Stromal cell of bone marrow (primary cell): ENCODE measurements at places on chromosomes 6 and 20.
A peak's percentile ranks its signal among the peaks of the same experiment; 100 is the strongest.

DNA sequence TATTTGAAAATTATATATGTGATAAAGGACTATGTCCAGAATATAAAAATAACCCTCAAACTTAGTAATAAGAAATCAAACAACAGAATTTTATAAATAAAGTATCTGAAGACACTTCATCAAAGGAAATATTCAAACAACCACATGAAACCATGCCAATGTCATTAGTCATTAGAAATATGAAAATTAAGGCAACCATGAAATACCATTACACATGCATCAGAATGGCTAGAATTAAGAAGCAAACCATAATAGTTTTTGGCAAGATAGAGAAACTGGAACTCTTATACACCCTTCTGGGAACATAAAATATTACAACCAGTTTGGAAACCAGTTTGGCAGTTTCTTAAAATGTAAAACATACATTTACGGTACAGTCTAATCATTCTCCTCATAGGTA lies 137.2 kb upstream of the ADGRB3 start:
- DNase-seq: no peak

- no peak for DNase-seq
Observed at GRCh38 chr20:8964959-8965562, 103.8 kb upstream of the PLCB4 start.

DNA sequence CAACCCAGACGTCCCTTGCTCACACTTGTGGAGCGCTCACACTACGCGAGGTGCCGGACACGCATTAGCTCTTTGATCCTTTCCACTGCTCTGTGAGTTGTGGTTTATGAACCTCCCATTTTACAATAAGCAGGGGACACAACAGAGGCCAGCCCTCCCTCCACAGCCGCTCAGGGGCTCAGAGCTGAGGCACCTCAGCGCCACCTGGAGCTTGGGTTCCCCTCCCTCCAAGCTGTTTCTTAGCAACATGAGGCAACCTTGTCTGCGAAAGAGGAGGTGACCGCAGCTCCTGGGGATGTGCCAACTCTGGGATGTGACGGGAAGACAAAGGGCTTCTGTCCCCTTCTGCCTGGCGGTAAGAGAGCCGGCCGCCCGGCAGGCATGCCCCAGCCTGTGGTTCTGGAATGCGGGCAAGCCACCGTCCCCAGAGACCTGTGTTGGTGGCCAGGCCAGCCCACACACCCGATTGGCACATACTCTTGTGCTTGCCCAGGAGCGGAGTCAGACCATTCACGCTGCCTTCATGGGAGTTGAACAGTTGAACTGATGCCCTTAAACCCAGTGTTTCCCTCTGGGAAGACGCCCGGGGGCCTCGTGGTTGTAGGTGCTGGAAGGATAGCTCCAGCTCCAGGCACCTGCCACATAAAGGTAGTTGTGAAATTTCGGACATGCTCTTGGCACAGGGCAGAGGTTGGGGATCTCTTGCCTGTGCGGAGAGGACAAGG lies 44.5 kb downstream of the RBM38 start:
- no peak for DNase-seq

DNA sequence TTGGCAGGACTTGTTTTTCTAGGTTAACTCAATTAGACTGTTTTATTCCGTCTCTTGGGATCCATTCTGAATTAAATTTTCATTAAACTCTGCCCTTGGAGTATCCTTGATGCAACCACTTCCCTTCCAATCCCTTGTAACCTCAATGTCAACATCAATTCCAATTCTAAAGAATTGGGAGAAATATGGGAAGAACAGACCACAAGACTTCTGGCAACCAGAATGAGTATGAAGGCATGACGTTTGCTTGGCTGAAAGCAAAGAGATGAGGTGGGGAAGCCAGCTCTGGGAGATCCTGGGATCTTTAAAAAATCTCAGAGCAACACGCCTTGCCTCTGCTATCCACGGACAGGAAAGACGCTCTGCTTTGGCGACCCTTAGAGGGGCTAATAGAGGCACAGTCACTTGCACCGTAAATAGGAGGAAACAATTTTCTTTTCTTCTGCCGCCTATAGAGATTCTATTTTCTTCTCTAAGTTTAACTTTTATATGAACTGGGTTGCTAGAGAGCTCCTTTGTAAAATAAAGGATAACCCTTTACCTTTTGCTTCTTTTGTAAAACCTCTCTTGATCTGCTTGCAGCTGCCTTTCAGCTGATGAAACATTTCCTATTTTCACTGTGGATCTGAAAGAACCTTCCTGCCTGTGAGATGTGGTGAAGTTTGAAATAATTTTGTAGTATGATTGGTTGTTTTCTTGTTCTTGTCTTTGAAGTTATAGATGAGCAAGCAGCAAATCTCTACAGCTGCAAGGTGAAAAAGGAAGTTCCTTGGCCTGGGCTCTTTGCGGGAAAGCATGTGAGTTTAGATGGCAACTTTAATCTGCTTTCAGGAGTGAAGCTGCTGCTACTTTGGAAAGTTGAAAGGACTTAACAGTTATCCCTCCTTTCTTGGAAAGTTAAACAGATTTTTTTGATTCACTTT lies at the start of gene ASIP:
TSS of gene ASIP (plus strand) at position 731 of the 923 bp plus-strand sequence. CDS start 18,952 bp downstream, outside the sequence.
- DNase-seq: peak; percentile 72

DNA sequence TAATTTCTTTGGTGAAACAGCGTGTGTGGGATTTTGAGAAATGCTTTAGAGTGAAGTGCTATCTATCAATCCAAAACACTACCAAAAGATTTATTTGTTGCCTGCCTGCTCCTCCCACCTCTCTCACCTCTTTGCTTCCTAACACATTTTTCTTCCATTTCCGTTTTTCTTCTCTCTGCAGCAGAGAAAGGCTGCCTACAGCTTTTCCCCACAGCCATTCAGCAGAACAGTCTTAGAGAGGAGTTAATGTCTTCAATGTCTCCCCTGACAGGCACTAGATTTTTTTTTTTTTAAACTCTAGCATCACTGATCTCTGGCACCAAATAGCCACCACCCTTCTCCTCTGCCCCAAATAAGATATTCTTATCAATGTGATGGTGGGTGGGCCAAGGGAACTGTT lies 327.8 kb upstream of the MAN1A1 start:
- DNase-seq: no peak

GRCh38 chr6:223763-224162 lies 68.5 kb upstream of the DUSP22 start:
- no peak for DNase-seq

DNA sequence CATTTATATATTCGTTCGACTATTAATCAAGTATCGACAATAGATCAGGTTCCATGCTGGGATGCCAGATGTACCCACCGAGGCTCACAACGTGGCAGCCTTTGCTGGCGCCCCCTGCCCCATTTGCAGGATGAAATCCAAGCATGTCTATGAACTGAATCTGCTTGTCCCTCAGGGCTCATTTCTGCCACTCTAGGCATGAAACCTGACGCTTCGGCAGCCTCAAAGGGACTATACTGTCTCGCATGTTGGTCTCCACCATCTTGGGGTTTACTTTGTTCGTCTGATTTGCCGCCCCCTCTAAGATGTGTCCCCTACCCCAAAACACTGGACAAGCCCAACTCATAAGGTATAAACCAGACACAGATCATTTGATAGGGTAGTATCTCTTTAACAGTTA lies 36.7 kb downstream of the HUS1B start:
- DNase-seq: no peak

- DNase-seq: no peak
Observed at GRCh38 chr20:35621560-35621946, 5.9 kb downstream of the SPAG4 start.

DNA sequence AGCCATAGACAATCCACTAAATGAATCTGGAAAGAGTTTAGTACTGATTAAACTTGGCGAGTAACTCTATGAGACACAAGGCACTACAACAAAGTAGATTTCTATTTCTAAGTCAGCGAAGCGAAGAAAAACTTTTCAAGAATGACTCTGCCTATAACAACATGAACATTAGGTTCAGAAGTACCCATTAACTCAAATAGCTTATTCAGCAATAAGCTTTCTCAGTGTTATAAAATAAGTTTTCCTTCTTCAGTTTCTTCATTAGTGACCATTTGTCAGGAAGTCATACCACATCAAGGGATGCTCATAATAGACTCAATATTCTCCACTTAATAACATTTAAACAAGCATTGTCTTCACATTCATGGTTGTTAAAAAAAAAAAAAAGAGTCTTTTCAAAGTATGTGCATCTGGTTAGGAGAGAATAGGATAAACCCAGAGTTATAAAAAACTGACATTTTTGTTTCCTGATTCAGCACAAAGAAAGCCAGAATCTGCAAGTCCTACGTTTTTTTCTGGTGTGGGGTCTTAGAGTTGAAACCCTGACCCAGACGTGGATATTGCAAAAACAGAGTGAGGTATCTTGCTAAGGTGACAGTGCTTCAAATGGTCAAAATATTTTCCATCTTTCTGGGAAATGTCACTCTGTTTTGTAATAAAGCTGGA lies 148.2 kb upstream of the PREP start:
- no peak for DNase-seq

DNA sequence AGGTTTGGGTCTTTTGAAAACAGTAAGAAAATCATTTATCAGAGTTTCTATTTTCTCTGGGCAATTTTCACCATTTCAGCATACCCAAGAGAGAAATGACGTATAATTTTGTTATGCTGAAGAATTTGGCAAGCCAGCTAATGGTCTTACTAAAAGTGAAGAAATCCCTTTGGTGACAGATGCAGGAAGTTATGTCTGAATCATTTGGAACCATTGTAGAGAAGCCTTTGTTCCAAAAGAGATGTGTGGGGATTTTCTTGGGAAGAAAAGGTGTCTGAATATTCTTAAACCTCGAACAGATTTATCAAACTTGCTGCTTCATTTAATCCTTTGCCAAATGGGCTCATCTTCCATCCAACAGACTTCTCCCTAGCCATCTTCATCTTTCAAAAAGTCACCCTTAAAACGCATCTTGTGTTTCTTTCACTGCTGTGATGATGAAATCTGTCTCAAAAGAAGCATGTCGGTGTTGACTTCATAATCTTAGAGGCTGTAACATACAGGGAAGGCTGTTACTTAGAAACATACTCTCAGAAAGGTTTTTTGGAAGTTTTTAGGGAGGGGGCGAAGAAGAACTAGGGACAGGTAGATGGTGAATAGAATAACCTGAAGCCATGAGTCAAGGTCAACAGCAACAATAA lies 39.5 kb downstream of the CITED2 start:
- peak; percentile 95 for DNase-seq

DNA sequence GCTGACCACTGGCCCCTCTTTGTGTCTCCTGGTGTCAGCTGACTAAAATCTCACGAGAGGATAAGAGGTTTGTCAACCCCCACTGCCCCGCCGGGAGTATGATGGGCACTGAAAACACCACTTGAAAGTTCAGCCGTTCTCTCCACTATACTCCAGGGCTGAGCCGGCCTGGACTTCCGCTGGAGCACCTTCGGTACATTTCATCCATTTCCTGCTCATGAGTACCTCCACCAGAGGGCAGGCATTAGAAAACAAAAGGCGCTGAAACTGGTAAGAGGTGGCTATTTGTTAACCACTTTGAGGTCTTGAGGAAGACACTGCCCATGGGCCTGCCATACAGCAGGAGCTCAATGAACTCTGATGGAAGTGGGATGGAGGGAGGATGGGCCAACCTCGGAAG lies 17.9 kb upstream of the ANKRD60 start:
- no peak for DNase-seq

- DNase-seq: no peak
Observed at GRCh38 chr20:46977909-46978588, 83.4 kb downstream of the EYA2 start.

GRCh38 chr20:39851459-39851858 lies 837.6 kb downstream of the MAFB start:
- peak; percentile 40 for DNase-seq

DNA sequence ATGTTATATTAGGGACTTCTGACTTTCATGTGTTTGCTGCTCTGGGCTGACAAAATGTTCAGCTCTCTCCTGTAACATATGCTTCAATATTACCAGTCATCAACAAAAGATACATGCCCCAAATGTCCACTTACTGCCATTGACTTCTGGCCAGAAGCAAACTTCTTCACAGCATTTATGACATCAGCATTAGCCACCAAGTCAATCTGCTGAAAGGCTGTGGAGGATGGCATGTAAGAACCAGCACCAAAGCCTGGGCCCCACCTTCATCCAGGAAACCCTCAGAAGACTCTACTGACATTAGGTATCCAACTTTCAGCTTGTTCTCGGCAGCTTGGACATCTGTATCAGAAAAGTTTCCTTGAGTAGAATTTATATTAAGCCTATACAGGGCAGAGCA lies 595.5 kb downstream of the COL12A1 start:
- DNase-seq: no peak

- DNase-seq: no peak
Observed at GRCh38 chr6:12423832-12424231, 133.7 kb downstream of the EDN1 start.

DNA sequence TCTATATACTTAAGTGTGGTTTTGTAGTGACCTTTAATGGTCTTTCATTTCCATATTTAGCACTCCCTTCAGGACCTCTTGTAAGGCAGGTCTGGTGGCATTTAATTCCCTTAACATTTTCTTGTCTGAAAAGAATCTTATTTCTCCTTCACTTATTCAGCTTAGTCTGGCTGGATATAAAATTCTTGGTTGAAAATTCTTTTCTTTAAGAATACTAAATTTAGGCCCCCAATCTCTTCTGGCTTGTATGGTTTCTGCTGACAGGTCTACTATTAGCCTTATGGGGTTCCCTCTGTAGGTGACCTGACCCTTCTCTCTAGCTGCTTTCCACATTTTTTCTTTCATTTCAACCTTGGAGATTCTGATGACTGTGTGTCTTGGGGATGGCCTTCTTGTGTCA lies 236.9 kb downstream of the THBS2 start:
- DNase-seq: no peak

DNA sequence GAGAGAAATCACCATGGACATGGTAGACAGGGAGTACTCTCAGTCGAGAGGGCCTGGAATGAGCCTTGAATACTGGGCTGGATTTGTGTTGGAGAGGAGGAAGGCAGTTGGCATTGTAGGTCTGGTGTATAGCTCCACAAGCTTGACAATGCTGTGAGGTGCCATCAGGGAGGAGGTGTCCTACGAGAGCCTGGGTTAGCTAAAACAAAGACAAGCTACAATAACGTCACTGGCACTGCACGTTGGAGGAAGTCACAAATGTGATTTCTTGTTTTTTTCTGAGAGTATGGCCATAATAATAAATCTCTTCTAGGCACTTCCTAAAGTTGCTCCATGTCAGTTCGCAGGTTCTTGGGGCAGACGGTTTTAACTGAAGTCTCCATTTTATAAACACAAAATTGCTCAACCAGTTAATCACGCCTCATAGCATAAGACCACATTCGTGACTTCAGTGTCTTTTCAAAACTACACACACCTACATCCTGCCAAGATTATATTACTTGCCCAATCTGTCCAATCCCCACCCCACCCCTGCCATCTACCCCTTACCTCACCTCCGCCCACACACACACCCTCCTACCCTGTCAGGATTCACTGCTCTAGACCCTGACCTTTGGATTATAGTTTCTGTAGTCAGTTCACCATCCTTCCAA lies 4.4 kb upstream of the HLA-DMB start:
- no peak for DNase-seq

GRCh38 chr20:3454831-3455230 lies 16.0 kb upstream of the ATRN start:
- DNase-seq: no peak

- DNase-seq: peak; percentile 64
Observed at GRCh38 chr6:43604174-43604573, 24.9 kb downstream of the GTPBP2 start.

- no peak for DNase-seq
Observed at GRCh38 chr20:61744691-61745396, 320.8 kb downstream of the TAF4 start.

GRCh38 chr20:4504814-4505213 lies 216.9 kb upstream of the PRND start:
- DNase-seq: no peak
